ENCODE measurements at places on chromosomes 16 and 17.

GRCh38 chr16:68642436-68643101, 2.5 kb upstream of the CDH3 start:
- DNase-seq = no peak

GRCh38 chr17:8300627-8301242, 5.5 kb upstream of the SLC25A35 start:
- peak; percentile 31 for DNase-seq

DNA sequence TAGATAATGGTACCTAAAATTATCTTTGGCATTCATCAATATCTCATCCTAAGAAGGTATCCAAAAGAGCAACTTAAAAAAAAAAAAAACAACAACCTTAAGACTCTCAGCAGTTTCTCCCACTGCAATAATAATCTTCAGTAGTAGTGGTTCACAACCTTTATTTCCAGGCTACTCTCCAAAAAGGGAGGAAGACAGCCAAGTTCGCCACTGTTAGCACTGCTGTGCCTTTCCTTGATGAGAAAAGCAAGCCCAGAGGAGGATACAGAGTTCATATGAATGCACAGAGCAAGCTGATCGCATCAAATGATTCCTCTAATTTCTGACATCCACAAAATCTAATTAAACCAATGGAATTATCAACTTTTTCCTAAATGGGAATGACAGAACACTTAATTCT, 199.4 kb downstream of the AATF start:
- DNase-seq = no peak

DNA sequence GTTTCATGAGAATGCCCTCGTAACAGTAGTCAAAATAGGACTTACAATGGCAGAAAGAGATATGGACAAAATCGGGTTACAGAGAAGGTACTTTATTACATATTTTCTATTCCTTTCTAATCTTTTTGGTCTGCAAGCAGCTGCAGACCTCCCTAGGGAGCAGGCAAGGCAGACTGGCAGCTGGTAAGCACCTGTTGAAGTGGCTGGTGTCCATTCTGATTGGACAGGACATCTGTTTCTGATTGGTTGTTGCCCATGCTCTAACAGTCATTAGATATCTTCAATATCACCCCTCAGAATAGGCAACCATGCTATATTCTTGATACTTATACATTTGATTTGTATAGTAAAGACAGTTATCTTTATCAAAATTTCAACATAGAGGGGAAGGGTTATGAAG, 606.3 kb downstream of the KCNJ2 start:
- DNase-seq = no peak

DNA sequence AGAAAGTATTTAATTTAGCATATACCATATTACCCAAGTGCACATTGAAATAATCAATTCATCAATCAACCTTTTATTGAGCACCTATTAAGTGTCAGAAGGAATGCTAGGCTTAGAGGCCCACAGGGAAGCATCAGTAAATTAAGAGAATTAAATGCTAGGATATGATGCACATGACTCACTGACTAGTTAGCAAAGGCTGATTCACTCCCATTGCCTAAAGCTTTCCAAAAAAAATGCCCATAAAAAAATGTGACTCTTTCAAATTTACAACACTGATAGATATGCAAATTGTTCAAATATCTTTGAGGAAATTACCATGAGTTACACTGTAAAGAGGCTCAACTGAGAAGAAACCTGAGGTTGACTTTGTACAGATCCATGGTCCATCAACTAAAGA, 883.3 kb downstream of the CDH11 start:
- no peak for DNase-seq

DNA sequence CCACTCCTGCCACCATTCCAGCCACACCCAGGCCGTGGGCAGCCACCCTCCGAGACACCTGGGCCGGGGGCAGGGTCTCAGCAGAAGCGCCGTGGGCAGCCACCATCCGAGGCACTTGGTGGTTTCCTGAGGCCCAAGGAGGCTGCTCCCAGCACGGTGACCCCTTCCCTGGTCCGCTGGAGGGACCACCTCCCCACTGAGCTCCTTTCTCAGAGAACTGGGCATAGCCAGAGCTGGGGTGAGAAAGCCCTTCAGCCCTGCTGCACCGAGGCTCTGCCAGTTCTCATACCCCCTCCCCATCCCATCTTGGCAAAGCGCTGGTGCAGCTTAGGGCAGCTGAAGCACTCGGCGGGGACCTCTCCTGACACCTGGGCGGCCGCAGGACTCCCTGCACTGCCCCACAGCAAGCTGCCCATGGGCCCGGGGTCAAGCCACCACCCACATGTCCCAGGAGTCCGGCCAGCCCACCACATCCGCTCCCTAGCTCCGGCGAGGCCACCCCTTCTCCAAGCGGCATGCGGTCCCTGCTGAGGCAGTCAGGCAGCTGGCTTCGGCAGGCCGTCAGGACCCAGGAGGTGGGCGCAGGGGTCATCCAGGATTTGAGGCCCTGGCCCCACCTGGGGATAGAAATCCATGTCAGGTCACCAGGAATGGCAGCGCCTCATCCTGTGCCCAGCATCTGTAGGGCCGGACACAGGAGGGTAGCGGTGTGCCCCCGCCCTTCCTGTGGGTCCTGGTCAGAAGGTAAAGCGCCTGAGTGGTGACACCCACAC, 1.3 kb upstream of the CYBA start:
- DNase-seq = no peak

DNA sequence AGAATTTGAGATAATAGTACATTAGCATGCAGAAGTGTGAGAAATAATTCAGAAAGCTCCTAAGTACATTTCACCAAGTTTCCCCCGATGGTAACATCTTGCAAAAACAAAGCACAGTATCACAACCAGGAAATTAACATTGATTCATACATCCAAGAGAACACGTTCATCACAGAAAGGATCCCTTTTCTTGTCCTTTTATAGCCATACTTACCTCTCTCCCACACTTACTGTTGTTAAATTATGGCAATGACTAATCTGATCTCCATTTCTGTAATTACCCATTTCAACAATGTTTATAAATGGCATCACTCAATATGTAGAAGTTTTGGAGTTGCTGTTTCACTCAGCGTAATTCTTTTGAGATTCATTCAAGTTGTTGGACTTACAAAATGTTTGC, 1260.0 kb downstream of the CDH8 start:
- no peak for DNase-seq

DNA sequence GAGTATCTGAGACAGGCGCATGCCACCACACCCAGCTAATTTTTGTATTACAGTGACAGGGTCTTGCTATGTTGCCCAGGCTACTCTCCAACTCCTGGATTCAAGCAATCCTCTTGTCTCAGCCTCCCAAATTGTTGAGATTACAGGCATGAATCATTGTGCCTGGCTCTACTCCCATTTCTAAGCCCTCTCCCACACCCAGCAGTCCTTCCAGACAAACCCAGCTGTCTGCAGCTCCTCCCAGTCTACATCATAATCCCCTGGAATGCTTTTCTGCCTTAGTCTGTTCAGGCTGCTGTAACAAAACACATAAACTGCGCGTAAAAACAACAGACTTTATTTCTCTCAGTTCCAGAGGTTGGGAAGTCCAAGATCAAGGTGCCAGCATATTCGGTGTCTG, 144.5 kb downstream of the GRIN2A start:
- no peak for DNase-seq

DNA sequence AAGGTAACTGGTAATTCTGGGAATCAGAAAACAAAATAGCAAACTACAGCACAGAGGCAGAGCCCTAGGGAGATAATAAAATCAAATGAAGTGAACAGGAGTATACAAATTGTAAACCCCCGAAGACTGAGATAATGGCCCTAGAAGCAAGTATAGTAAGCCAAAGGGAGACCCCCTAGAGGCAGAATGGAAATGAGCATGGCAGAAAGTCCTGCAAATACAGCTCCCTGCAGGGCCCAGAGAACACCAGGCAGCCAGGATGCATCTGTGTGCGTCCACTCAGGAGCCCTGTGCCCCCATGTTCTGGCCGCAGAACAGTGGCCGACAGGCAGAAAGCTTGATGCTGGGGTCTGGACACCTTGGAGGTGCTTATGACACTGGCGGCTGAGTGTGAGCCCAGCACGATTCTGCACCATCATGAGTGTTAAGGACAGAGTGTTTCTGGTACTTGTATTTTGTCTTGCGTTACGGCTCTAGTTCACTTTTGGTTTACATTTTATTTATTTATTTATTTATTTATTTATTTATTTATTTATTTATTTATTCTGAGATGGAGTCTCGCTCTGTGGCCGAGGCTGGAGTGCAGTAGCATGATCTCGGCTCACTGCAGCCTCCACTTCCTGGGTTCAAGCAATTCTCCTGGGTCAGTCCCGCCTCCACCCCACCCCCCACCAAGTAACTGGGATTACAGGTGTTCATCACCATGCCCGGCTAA, 48.7 kb downstream of the RGS9 start:
- DNase-seq = no peak

DNA sequence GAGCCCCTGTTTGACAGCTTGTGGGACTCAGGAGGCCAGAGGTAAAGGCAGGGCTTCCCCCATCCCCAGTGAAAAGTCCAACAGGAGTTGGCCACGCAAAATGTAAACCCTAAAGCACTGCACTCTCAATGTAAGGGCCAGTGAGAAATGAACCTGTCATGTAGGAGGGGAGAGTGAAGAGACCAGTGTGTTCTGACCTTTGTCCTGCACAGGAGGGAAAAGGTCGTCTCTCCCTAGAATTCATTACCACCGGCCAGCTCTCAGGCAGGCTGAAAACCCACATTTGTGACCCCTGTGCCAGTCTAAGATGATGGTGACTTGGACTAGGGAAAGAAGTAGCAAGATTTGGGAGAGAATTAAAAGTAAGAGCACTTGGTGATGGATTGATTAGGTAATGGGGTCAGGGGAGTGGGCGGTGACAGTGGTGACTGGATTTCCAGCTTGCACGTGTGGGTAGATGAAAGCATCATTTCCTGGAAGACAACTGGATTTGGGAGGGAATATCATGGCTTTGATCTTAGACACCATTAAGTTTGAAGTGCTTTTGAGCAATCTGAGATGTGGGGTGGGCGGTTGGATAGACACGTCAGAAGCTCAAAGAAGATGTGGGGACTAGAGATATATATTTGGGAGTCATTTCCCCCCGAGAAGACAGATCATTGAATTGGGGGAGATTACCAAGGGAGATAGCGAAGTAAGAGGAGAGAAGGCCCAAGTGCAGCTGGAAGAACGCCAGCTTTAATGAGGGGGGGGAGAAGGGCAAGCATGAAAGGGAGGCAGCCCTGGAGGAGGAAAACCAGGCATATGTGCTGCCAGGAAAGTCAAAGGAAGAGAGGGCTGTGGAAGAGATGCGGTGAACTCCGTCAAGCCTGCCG, 119.5 kb downstream of the NTN1 start:
- DNase-seq = no peak

DNA sequence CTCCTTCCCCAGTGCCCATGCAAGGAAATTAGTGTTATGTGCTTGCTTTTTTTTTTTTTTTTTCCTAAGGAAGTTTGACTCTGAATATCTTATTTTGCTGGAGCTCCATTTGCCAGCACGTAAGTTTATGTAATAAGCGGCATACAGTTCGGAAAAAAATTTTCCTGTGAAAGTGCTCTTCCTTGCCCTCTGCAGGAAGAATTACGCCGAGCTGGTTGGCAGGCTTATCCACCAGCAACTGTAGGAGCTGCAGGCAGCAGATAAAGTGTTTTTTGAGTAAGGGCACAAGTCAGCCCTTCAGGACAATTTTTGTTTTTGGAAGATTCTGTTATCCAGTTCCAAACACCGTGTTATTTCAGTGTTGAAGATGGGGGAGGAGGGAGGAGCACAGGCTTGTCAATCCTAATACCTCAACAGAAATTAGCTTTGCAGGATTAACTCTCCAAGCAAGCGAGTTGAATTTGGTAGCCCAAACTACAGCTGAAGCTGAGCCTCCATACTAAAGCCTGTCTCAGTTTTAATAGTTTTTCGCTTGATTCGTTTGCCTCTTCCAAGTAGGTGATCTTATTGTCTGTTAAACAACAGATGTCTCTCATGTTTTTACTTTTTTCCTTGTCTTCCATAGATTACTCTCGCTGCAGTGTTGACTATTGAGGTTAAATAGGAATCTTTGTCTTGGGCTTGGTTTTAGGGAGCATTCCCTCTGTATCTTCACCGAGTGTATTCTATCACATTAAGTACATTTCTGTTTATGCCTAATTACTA, 1.1 kb downstream of the SPECC1 start:
- DNase-seq = no peak

DNA sequence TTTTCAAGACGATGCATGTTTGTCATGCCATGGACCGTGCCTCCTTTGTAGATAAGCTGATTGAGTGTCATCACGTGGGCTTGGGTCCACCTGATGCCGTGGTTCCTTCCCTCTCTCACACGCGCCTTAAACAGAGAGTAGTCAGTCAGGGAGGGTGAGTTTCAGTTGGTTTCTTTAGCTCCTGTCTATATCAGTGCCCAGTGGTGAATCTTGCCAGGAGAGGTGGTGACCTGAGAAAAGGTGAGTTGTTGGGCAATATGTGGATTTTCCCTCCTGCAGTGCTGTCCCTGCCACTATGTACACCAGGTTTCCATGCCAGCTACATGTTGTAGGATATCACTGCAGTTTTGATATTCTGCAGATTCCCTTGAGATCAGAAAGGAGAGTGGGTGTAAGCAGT, 129.7 kb downstream of the LAT start:
- no peak for DNase-seq

DNA sequence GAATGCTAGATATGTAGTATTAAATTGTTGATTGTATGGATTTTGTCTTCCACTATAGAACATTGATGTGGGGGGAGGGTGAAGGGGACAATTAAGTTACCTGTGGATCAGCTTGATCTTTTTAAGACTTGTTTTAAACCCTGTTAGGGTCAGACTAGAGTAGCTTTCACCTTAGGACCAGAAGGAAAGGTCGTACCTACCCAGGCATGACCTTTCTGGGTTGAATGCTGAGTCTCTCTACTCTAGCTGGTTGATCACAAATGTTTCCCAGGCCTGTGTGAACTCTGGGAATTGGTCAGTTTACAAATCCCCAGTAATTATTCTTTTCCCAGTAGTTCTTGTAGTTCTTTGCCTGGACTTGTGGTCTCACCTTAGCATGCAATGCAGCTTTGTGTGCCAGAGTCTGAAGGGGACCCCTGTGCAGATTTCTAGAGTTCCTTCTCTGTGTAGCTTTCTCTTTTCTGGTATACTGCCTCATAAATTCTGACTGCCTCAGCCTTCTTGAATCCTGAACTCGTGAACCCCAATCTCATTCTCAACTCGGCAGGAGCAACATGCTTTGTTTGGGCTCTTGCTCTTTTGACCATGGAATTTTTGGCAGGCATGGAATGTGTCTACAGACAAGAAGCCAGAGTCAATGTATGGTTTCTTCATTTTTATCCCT, 54.1 kb downstream of the VMP1 start:
- DNase-seq = no peak

GRCh38 chr17:56665864-56666263, 72.4 kb downstream of the NOG start:
- no peak for DNase-seq

GRCh38 chr16:54847207-54847606, 83.5 kb upstream of the IRX5 start:
- no peak for DNase-seq

- no peak for DNase-seq
Observed at GRCh38 chr16:50269061-50269705, 2.8 kb downstream of the ADCY7 start.

Data from stimulated activated CD8-positive, alpha-beta memory T cell treated with anti-CD3 and anti-CD28 coated beads, Interleukin-12 subunit alpha, Interleukin-12 subunit beta, amount 100 ng/mL, for 4 hours (primary cell).